ENCODE measurements at places on chromosomes 3 and 15.
A peak's percentile ranks its signal among the peaks of the same experiment; 100 is the strongest.

- DNase-seq = no peak
Observed at GRCh38 chr3:195549931-195550519, 6.9 kb upstream of the PPP1R2 start.

- DNase-seq = no peak
Observed at GRCh38 chr3:156808025-156808424, 18.1 kb upstream of the LEKR1 start.

DNA sequence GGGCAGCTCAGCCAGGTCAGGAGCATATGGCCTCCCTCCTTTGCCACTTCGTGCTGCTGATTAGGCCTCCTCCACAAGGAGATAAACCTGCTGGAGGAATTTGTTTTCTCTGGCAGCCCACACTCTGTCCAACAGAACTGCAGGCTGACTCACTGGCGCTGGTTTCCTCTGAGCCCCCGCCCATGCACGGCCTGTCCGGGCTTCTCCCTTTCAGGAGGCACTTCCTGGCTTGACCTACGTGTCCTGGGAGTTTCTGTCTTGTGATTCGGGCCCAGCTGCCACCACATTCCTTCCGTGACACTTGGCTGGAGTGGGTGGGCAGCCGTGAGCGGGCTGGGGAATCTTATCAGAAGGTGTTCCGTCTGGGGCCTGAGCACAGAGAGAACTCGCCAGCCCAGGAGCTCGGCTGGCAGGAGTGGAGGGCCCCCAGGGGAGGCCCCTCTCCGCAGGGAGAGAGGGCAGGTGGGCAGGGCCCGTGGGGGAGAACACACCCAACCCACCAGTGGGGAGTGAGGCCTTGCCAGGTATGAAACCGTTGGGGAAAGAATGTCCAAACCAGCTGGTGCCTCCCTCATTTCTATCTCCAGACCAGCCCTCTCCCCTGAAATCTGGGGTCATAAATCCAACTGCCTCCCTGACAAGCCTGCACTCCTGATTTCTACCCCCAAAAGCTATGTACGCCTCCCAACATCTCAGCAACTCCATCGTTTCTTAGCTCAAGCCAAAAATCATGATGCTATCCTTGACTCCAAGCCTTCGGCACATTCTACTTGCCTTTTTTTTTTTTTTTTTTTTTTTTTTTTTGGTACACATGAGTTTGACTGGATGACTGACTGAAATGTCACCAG lies 110.6 kb upstream of the MEF2A start:
- DNase-seq = peak; percentile 88

- no peak for DNase-seq
Observed at GRCh38 chr3:192933779-192934460, 16.3 kb upstream of the MB21D2 start.

All from ovary (tissue), 10 donors.